Retina (tissue), 1 donor: ENCODE measurements at places on chromosomes 11 and 22.

DNA sequence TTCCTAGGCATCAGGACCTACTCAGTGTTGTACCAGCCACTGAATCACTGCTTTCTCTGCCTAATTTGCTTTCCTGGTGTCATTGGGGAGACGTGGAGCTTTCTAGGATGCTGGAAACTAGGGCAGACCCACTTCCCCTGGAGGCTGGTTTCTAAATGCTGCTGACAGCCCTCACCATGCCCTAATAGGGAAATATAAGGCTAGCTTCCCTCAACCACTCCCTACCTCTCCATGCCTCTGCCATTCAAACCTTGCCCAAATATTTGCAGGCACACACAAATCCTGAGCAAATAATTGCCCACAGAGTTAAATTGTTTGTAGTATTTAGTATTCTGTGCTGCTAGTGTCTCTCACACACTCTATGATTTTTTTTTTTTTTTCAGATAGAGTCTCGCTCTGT lies 310.2 kb downstream of the DDX10 start:
- DNase-seq, result no peak

DNA sequence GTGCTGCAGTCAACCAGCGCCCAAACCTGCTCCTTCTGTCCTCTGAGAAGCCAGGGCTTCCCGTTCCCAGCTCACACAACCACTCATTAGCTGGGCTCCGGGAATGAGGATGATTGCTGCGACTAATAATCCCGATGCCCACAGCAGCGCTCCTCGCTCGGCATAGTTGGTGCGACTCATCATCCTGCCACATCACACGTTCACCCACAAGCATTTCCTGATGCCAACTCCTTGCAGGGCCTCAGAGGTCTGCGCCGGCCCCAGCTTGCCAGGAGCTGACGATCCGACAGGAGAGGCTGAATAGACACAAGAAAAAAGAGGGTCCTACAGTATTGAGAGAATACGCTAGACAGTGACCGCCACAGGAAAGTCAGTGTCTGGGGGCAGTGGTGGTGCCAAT lies 10.6 kb upstream of the CSNK1E start:
- DNase-seq, result no peak

GRCh38 chr11:35265755-35266454 lies 126.9 kb downstream of the CD44 start:
- no peak for DNase-seq

DNA sequence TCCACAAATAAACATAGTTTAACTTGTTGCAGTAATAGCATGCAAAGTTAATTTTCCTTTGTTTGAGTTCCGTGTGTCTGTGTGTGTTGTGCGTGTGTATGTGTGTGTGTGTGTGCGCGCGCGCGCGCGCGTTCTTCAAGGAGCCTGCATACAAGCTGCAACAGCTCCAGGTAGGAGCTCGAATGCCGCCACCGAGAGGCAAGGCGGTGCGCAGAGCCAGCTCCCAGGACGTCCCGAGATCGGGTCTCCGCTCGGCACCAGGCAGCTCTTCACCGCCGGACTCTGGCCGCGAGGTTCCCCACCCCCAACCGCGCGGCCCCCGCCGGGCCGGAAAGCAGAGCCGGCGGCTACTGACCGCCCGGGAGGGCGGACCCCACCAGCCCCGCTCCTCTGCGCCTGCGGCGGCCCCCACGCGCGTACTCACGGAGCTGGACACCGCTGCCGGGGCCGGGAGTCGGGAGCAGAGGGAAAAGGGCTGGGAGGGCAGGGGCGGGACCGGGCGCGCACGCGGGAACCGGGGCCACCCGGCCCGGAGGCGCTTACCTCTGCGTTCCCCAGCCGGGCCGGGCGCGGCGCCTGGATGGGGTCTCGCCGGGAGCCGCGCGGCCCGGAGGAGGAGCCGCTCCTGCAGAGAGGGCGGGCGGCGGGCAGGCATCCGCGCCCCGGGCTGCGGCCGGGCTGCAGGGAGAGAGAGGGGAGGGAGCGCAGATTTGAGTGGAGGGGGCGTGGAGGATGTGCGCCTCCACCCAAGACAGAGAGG lies 40.4 kb upstream of the AKIP1 start:
- DNase-seq, result peak; percentile 84

- DNase-seq, result no peak
Observed at GRCh38 chr11:22430639-22431038, 92.5 kb downstream of the SLC17A6 start.

DNA sequence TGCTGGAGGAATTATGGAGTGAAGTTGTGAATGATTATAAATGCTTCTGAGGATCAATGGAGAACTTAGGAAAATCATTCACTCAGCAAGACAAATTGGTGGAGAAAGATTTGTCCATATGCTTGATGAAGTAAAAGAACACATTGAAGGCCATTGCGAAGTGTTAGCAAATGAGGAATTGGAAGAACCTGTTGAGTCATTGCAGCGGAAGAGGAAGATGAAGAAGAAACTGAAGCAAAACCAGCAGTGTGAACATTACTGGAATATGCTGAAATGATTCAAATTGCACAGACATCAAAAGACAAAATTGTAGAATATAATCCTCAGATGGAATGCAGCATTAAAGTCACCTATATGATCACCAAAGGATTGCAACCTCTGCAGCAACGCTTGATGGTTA lies 168.1 kb downstream of the ADAMTS15 start:
- no peak for DNase-seq

DNA sequence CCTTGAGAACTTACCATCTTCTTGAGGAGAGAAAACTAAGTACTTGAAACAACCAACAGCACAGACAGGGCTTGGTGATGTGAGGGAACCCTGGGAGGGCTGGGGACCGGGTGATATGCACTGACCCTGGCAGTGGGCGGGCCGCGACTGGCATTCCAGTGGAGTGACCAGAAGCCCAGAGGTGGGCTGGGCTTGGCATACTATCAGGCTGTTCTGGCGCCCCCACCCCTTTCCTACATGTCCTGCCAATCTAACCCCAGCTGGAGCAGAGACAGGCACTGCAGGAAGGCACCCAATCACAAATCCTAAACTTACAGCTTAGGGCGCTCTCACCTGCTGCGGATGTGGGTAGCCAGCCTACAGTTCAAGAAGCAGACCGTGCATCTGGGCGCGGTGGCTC lies 54.0 kb upstream of the GCAT start:
- DNase-seq, result no peak

GRCh38 chr22:36331306-36331911 lies 56.4 kb downstream of the MYH9 start:
- no peak for DNase-seq

DNA sequence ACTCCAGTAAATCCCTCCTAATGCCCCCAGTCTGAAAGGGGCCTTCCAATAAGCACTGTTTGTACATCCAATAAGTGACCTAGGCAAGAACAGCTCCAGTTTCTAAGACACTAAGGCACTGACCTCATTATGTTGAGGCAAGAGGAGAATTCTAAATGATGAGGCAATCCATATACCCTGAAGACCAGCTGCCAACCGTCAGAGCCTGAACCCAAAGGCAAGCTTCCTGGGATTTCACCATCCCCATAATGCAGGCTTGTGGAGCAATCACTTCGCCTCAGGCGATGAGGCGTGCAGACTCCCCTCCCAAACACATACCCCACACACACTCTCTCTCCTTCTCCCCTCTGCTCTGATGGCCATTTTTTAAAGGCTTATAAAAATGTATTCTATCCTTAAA lies 49.5 kb downstream of the LGR4 start:
- DNase-seq, result peak; percentile 89

- DNase-seq, result peak; percentile 79
Observed at GRCh38 chr22:45096256-45096907, 67.3 kb upstream of the NUP50 start.

DNA sequence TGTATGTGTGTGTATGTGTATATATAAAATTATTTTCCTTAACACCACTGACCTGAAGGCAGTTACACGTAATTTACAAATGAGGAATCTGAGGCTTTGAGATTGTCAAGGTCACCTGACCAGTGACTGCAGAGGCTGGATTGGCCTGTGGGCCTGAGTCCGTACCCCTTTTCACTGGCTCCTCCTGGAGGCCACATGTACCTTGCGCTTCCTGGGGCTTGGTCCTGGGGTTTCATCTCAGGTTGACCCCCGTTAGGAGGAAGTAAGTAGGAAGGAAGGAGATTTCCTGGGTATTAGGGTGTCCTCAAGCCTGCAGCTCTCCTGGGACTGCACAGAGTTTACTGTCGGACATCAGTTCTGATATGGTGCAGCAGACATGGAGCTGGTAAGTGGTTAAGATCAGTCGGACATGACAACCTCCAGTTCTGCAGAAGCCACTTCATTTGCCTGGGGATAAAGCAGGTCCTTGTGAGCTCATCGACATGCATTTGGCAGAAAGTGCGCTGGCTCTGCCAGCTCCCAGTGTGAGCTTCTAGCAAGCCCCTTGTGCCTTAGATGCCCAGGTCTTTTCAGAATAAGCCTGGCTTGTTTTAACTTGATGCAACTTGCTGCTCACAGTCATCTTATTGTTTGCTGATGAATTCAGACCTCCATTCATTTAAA lies 36.6 kb downstream of the ST3GAL4 start:
- DNase-seq, result no peak

DNA sequence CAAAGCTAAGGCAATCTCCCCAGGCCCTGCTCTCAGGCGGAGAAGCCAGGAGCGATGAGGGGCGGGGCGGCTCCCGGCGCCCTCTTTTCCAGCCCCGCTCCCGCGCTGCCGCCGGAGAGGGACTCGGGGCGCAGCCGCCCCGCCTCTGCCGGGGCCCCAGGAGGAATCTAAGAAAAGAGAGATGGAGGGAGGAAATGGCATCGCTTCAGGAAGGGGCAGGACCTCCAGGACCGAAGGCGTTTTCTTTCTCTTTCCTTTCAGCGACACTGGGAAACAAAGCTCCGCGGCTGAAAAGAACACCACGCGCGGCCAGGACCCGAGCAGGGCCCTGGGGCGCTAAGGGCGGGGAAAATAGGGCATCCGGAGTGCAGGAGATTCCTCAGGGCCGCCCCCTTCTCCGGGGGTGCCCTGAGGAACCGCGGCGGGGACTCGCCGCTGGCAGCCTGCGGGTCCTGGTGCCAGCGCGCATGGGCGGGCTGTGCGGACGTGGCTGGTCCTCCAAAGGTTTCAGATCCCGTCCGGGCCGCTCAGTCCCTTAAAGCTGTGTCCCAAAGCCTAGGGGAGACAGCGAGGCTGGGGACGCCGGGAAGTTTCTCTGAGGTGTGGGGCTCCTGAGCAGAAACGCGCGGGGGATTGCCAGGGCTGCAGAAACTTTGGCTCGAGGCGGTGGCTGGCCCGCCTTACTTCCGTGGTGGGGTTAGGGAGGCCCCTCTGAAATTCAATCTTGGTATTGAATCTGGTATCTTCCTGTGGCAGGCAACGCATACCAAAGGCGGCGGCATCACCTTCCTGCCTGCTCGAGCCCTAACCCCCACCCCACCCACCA lies 2.8 kb upstream of the BSX start:
- peak; percentile 74 for DNase-seq

DNA sequence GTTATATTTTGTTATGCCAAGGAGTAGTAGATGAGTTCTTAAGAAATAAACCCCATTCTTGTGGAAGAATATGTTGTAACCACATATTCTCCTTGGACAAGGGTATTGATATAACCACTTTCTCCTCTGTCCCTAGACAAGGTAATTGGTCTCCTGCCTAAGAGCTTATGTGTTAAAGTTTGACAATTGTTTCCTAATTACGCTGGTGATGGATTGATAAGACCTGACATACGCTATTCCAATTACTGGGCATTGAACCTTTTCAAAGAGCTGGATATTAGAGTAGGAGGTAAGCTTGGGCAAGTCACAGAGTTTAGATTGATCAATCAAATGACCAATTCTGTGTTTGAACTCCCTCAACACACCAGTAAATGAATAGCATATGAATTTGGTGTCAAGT lies 88.9 kb downstream of the RAB38 start:
- no peak for DNase-seq

- no peak for DNase-seq
Observed at GRCh38 chr11:16225623-16226022, 130.7 kb downstream of the SOX6 start.

GRCh38 chr11:47051217-47051616 lies 114.7 kb downstream of the CSTPP1 start:
- DNase-seq, result no peak

GRCh38 chr11:83238111-83238510 lies 44.6 kb downstream of the ANKRD42 start:
- no peak for DNase-seq

DNA sequence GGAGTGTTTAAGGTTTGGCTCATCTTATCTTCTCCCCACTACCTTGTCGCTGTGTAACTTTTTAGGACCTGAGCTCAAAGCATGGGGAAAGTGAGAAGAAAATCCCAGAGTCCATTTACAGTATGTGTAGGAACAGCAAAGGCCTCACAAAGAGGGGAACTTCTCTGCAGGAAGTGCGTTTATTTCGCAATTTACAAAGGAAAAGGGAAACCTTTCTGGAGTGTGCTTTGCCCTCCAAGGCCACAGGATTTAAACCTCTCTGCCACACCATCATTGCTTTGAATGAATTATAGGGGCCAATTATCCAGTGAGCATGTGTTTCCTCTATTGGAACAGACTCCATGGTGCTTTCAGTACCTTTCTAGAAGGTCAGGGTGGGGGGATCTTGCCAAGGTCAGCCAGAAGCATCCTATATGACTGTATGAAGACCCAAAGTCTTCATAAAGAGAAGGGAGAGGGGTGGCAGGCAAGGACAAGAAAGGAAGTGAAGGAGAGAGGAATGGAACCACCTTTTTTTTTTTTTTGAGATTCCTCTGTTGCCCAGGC lies 68.1 kb upstream of the LMO2 start:
- DNase-seq, result no peak

DNA sequence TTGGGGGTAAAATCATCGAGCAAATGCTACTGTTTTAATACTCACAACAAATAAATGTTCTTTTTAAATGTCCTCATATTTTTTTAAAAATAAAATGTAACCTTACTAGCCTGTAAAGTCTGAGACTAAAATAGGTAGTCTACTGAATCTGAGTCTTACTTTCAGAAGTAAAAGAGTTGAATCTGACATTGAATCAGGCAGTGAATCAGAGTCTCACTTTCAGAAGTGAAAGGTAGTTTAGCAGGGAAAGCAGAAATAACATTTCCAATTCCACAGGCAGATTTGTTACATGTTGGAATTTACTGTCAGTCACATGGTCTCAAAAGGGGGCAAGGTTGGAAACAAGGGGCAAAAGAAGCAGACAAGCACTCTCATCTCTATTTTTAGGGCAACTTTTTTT lies 143.0 kb downstream of the ELP4 start:
- DNase-seq, result no peak
